ENCODE measurements at places on chromosomes 5 and 9. TPM values are rescaled to one million over a fixed set of nuclear protein-coding genes. Genes with fewer than 3 reads are reported as not detected.

DNA sequence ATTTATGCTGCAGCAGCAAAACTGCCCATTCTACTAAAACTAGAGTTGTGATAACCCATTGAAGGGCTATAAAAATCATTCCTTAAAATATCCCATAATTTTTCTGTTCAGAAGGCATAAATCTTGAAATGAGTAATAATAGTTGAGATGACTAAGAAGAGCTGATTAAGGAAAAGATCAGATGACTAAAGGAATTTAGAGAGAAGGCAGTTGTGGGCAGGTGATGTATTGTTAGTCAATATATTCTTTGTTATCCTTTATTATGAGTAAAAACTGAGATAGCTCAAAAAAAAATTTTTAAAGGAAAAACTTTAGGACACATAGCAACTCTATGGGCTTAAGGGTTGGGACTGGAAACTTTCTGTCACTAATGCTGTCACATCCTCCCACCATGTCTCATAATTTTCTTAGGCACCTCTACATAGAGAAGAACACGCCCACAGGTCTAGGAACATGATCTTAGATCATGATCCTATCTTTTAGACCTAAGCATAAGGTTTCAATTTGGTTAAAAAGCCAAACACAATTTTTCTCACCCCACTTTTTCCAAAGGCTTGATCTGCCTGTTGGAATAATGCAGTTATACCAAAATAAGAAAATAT is 597.5 kb upstream of the MEF2C start:
- H3K4me3 ChIP-seq = no peak overlapping the region
- peaks cover 3% of the 10 kb centered on the region for H3K4me1 ChIP-seq
- H3K27me3 ChIP-seq = no peaks in the 10 kb centered on the region
- no peaks in the 10 kb centered on the region for H3K36me3 ChIP-seq
- H3K27ac ChIP-seq = no peak overlapping the region
- DNase-seq = no peak

Gene NR6A1
- total RNA-seq = 5.6 TPM

DNA sequence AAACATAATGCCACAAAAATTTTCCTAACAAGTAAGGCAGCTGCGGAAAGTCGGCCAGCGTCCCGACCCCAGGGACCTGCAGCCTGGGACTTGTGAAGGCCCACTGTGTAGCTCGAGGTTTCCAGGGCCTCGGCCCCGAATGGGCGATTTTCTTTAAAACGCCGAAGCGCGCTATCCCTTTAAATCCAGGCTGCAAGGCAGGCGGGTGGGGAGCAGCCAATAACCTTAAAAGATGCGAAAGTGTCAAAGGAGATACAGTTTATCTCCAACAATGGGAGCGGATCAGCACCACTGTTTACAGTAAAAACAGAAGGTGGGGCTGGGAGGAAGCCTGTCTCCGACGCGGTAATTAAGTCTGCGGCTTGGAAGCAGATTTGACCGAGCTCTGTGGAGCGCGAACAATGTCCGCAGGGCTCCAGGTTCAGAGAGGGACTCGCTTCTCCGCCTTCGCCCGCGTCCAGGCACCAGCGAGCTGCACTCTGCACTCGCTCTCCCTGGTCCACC is 1.7 kb upstream of the ZSWIM6 start:
- peaks cover 14% of the 10 kb centered on the region for H3K4me1 ChIP-seq
- H3K36me3 ChIP-seq = no peaks in the 10 kb centered on the region
- H3K4me3 ChIP-seq = peak overlapping the region; percentile 100
- H3K27ac ChIP-seq = peak overlapping the region; percentile 93
- DNase-seq = peak; percentile 8
- no peaks in the 10 kb centered on the region for H3K27me3 ChIP-seq

DNA sequence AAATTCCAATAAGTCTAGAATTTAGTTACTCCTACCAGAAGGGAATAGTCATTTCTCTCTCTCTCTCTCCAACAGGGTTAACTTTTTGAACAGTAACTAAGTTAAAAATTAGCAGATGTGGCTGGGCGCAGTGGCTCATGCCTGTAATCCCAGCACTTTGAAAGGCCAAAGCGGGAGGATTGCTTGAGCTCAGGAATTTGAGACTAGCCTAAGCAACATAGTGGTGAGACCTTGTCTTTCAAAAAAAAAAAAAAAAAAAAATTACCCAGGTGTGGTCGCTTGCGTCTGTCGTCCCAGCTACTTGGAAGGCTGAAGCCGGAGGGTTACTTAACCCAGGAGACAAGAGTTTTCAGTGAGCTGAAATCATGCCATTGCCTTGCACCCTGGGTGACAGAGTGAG is 639.7 kb downstream of the PTPRD start:
- H3K4me1 ChIP-seq = no peaks in the 10 kb centered on the region
- no peaks in the 10 kb centered on the region for H3K27me3 ChIP-seq
- DNase-seq = no peak
- H3K36me3 ChIP-seq = no peaks in the 10 kb centered on the region
- H3K4me3 ChIP-seq = no peak overlapping the region

Gene MARCHF6
- total RNA-seq = 151 TPM

Gene CCDC112
- total RNA-seq = 3.1 TPM

DNA sequence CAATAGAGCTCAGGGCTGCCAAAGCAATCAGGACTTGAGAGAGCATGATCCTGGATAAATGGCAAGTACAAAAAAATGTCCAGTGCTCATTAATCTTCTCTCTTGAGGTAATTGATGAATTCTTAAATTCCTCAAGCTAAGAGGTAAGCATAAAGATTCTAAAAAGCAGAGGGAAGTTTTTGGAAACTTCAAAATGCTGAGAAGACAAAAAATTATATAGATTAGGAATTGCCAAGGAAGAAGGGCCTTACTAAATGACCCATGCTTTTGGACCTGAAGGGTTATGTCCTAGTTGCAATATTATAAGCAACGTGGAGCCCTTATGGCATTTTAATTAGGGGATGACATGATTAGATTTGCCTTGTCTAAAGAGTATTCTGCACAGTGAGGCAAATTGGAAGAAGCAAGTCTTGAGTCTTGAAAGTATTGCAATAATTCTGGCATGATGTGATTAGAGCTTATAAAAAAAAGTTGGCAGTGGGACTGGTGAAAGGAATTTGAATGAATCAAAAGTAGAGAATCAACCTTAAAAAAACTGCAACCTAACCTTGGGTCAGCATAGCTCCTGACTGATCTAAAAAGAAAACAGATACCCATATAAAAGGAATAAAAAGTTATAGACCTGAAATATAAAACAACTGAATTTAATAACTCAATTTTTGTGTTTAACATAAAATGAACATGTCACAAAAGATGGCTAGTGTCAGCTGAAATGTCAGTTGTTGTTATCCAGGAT is 323.8 kb upstream of the ARRDC3 start:
- H3K27ac ChIP-seq = no peak overlapping the region
- no peaks in the 10 kb centered on the region for H3K4me1 ChIP-seq
- no peak for DNase-seq
- H3K36me3 ChIP-seq = no peaks in the 10 kb centered on the region
- H3K27me3 ChIP-seq = no peaks in the 10 kb centered on the region
- H3K4me3 ChIP-seq = no peak overlapping the region

Measured in gastrocnemius medialis (tissue), 4 donors.